HT1080 (cell line): ENCODE measurements at places on chromosomes 7 and 10. TPM values are rescaled to one million over a fixed set of nuclear protein-coding genes. Genes with fewer than 3 reads are reported as not detected.
A peak's percentile ranks its signal among the peaks of the same experiment; 100 is the strongest.

DNA sequence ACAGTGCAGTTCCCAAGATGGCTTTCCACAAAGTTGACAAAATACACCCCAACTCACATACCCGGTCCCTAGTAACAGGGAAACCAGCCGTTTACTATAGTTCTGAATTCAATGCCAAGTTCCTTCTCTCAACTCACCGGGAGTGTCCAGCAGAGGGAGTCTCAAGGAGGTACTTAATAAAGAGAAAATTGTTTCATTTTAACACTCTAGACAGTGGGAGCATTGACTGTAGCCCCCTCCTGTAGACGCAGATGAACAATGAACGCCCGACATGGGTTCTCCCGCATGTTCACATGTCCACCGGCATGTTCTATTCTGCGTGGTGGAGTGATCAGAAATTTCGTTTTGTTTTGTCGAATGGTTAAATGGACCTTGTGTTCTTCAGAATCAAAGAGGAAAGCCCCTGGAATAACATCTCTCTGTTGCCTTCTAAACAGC lies 1.9 kb downstream of the HIPK2 start:
- DNase-seq, result peak; percentile 76

DNA sequence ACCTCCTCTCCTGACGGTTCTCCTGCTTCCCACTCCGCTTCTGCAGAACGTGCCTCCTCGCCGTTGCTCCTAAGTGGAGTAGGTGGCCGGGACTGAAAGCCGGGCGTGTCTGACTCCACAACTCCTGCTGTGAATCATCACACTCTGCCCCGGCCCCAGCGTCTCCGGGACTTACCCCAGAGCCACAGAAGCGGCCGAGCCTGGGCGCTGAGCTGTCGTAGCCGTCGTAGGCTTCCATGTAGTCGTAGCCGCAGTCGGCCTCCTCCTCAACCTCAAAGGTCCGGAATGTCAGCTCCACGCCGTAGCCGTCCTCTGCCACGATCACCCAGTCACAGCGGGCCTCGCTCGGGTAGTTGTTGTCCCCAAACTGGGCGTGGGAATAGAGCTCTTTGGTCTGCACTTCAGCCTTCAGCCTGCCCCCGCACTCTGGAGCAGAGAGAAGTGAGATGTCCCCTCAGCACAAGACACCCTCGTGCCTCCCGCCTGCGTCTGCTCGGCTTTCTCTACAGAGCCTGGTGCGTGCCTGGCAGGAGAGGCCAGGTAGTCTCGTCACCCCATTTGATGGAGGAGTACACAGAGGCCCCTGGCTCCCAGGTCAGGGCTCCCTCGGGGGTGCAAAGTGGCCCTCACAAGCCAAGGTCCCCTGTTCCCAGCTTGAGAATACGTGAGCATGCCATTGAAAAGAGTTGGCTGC lies 11.2 kb upstream of the OPALIN start:
- peak; percentile 75 for DNase-seq

GRCh38 chr10:21315645-21316220 lies 209.7 kb downstream of the SKIDA1 start:
- DNase-seq, result no peak

DNA sequence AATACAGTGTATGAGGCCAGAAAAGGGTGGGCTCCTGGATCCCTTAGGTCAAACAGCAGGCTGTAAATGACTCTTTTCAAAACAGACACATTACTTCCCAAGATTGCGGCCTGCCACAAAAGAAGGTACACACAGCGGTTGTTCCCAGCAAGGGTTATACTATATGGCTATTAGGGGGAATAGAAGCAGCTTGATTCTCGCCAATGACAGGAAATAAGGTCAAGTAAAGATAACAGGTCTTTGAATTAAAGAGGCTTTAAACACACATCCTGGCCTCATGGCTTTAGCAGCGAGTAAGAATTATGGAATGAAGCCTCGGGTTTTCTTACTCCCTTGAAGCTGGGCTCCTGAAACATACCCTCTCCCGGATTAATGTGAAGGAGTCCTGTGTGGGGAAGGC lies 58.3 kb downstream of the CYP26A1 start:
- DNase-seq, result no peak

GRCh38 chr7:132450188-132450587 lies 126.1 kb downstream of the PLXNA4 start:
- DNase-seq, result no peak

GRCh38 chr7:80259-81067 lies 111.9 kb upstream of the FAM20C start:
- DNase-seq, result no peak

- no peak for DNase-seq
Measured at GRCh38 chr10:74290708-74291107, 139.7 kb downstream of the ADK start.

DNA sequence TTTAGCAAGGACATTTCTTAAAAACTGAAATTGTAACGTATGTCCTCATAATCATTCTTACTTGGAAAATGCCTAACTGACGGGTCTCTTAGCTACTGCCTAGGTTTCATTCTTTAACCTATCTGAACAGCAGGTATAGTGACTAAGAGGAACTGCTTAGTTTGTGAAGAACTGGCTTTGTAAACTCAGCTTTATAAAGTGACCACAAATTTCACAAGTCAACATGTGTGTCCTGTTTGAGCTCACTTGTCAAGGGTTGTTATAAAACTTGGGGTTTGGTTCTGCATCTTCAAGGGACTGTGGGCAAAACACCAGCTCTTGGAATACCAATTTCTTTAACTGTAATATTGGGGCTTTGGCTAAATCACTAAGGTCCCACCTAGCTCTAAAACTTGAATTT lies 32.2 kb downstream of the MRPS33 start:
- no peak for DNase-seq

DNA sequence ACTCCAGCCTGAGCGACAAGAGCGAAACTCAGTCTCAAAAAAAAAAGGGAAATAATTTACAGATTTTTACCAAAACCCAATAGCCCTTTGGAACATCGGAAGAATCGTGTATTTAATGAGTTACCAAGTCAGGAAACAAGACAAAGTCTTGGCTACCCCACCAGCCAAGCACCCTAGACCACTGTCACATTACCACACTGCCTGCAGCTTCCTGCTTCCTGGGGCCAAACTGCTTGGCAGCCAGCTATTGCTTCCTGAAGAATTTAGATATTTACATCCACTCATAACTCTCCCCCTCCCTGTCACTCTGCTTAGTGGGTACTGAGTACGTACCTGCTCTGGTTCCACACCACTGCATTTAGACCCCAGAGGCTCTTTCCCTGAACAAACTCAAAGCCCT lies 14.1 kb upstream of the TNPO3 start:
- DNase-seq, result no peak

- DNase-seq, result no peak
Measured at GRCh38 chr7:30674420-30674819, 7.8 kb downstream of the CRHR2 start.

- no peak for DNase-seq
Measured at GRCh38 chr7:151634643-151635042, 114.9 kb upstream of the RHEB start.

GRCh38 chr7:19213746-19214145 lies 68.5 kb upstream of the FERD3L start:
- no peak for DNase-seq

DNA sequence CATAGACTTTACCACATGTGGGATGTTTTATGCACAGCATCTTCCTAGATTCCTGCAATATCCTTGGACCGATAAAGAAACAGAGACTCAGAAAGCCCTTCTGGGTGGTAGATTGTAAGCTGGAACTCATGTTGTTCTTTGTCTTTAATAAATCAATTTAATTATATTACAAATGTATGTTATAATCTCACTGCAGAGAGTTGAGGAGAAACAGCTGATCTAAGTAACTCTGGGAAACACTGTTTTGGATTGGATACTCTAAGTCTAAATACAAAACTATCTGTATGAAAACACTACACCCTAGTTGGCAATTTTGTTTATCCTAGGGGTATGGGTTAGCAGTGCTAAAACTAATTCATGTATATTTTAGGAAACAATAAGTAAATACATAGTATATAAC lies 1015.2 kb downstream of the XPNPEP1 start:
- DNase-seq, result no peak

DNA sequence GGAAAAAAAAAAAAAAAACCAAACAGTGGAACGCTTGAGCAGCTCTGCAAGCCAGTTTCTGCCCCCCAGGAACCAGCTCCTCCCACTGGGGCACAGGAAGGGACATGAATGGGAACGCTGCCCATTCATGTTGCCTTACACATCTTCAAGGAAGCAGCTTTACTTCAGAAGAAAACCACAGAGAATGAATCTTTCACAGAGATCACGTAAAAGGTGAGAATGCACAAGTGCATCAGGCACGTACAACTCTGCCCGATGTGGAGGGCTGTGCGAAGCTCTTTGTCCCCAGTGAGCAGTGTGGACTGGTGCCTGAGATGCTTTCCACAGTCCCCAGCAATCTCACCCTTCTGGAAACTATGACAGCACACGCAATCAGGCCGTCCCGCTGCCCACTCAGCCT lies 106.2 kb downstream of the DLG5 start:
- DNase-seq, result no peak

DNA sequence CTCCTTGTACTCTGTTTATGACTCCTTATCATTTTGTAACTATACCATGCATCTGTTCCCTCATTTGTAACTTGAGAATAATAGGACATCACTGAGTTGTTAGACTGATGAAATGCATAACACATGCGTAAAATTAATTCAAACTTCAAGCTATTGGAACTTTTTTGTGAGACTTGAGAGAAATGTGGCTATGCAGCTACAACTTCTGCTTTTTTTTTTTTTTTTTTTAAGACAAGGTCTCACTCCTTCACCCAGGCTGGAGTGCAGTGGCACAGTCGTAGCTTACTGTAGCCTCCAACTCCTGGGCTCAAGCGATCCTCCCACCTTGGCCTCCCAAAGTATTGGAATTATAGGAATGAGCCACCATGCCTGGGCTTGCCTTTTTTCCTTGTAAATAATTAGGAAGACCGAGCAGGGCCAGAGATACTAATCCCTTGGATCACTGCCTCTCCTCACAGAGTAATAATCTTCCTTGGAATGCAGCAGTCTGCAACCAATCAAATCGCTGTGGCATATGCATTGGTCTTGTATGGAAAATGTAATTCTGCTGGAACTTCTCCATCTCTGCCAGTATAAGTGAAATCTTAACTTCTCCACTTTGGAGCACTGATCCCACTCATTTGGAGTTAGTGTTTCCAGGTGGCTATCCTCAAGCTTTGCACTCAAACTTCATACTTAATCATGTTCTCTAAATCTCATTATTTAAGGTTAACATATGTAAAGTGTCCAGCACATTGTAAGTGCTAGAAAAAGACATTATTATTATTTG lies 2.0 kb upstream of the PANK1 start:
- DNase-seq, result no peak

- no peak for DNase-seq
Measured at GRCh38 chr10:100008142-100008522, 1.6 kb downstream of the DNMBP start.

GRCh38 chr7:131605280-131605878 lies 49.0 kb upstream of the PODXL start:
- DNase-seq, result no peak

GRCh38 chr10:102347236-102347828 lies 48.2 kb upstream of the NFKB2 start:
- peak; percentile 76 for DNase-seq

DNA sequence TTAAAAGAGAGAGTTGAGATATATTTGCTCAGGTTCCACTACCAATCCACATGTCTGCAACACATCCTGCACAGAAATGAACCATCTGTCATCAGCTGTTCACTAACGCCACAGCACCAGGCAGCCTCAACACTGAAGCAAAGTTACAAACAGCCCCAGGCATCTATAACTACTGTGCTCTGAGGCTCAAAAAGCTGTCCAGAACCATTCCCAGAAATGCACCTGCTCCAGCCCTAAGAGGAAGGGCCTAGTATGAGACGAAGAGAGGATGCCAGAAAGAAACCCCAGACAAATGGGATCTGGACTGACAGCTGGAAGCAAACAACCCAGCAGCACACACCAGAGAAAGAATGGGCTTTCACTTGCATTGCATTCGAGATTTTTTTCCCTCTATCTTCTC lies 159.3 kb downstream of the ELMO1 start:
- no peak for DNase-seq

DNA sequence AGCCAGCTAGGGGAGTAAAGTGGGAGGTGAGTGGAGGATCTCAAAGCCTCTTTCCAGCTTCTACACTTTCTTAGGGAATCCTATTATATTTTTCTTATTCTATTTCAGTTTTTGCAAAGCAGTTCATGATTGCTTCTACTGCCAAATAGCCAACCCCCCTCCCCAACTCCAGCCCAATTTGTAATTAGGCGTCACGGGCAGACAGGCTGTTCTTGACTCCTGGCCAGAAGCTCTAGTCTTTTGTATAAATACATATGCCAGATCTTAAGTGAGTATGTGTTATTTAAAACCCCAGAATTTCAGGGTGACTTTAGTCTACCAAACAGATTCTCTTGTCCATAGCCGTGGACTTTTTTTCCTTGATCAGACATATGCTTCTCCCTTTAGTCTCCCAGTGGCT lies 255.2 kb downstream of the BUB3 start:
- DNase-seq, result no peak

DNA sequence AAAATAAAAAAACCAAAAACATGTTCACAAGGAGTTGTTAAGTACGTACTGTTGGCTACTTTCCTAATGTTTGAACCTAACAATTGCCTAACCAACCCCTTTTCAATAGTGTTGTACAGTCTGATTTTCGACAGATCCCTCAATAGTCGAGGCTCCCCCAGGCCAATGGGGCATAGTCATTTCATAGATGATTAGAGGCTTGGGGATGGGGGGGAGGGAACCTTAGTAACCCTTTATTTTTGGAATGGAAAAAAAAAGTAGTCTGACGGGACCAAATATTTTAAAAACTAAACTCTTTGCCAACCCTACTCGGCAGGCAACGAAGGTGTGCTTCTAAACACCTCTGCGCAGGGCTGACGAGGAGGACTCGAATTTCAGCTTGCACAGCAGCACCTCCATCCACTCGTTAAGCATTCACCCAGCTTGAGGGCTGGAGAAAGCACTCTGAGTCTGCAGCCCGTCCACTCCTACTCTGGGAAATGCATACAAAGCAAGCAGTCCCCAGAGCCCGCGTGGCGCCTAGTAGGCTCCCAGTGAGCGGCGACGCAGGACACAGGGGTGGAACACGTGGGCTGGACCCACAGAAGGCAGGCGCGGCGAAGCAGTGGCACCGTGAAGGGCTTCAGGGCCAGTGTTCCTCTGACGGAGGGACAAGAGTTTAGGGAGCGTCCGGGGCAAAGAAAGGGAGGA lies 899 bp downstream of the PUS7 start:
- DNase-seq, result peak; percentile 40

Gene MRM2
- total RNA-seq, result 66.0 and 73.2 TPM in 2 replicates

Gene SLC18A2
- not detected in 2 replicates for total RNA-seq

Gene NFE2L3
- total RNA-seq, result 25.4 and 26.9 TPM in 2 replicates

Gene BUB3
- 442 and 564 TPM in 2 replicates for total RNA-seq

Gene NPY4R
- total RNA-seq, result 0.07 TPM in 1 of 2 replicates, not detected in the other

Gene SPAG6
- total RNA-seq, result not detected in 2 replicates

Gene EPO
- not detected in 2 replicates for total RNA-seq
